ENCODE measurements at places on chromosomes 2 and 18.

- H3K27me3 ChIP-seq = peaks cover 12% of the 10 kb centered on the region
- no peak for DNase-seq
- no peak overlapping the region for H3K4me3 ChIP-seq
Measured at GRCh38 chr2:106646605-106647004, 159.4 kb downstream of the CD8B2 start.

- no peaks in the 10 kb centered on the region for H3K36me3 ChIP-seq
- no peaks in the 10 kb centered on the region for H3K27me3 ChIP-seq
- no peak for DNase-seq
- H3K4me1 ChIP-seq = peaks cover 16% of the 10 kb centered on the region
- H3K4me3 ChIP-seq = no peak overlapping the region
Measured at GRCh38 chr2:70340761-70341476, 39.1 kb upstream of the FAM136A start.

GRCh38 chr18:51074605-51075004 is 44.6 kb downstream of the SMAD4 start:
- no peak for DNase-seq
- H3K27ac ChIP-seq = no peak overlapping the region
- H3K27me3 ChIP-seq = no peaks in the 10 kb centered on the region
- H3K36me3 ChIP-seq = peaks cover 71% of the 10 kb centered on the region

DNA sequence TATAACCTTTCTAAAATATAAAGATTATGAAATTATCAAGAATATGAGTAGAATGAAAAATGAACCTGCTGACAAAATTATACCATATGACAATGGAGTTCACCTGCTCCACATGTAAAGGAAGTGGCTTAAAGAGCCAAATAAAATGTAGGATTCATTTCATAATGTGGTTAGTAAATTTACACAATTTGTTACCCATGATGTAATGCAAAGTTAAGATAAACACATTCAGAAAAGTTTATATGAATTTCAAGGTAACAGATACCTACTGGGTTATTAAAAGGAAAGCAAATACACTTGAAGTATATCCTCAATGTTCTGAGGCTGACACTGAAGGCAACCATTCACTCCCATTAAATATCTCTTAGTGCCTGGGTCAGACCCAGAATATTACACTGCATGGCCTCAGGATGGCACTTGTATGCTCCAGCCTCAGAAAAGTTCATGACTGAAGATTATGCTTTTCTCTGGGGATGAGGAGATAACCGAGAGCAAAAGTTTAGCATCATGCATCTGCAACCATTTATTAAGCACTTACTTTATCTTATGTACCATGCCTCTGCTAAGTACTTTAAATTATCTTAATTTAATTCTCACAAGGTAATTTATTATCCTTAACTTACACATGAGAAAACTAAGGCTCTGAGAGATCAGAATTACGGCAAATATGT is 6.2 kb downstream of the STRN start:
- H3K27ac ChIP-seq = no peak overlapping the region
- DNase-seq = no peak
- H3K4me3 ChIP-seq = no peak overlapping the region
- no peaks in the 10 kb centered on the region for H3K27me3 ChIP-seq
- peaks cover 12% of the 10 kb centered on the region for H3K4me1 ChIP-seq
- peaks cover 10% of the 10 kb centered on the region for H3K36me3 ChIP-seq
